ENCODE measurements at places on chromosomes 6 and 20. TPM values are rescaled to one million over a fixed set of nuclear protein-coding genes. Genes with fewer than 3 reads are reported as not detected.
A peak's percentile ranks its signal among the peaks of the same experiment; 100 is the strongest.

GRCh38 chr20:8331740-8332412 lies 199.8 kb downstream of the PLCB1 start:
- no peak for DNase-seq

GRCh38 chr6:117601811-117602150 lies 530 bp downstream of the GOPC start:
- no peak for DNase-seq

DNA sequence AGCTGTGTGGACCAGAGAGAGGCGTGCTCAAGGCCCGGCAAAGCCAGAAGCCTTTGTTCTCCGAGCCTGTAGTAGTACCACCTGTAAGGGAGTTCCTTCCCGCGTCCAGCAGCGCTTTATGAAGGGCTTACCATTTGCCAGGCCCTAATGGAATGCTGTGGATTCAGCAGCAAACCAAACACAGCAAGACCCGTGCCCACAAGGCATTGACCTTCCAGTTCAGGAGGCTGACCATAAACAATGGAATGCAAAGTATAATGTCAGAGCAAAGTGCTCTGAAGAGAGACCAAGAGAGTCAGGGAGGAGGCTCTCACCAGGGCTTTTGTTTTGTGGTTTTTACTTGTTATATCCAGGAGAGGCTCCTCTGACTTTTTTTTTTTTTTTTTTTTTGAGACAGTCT lies 209.8 kb downstream of the ZMYND8 start:
- DNase-seq = no peak

Gene LPIN3
- 0.41 TPM for total RNA-seq

- DNase-seq = no peak
These were observed 1.3 kb upstream of the SDCBP2 start for GRCh38 chr20:1330075-1330830.

DNA sequence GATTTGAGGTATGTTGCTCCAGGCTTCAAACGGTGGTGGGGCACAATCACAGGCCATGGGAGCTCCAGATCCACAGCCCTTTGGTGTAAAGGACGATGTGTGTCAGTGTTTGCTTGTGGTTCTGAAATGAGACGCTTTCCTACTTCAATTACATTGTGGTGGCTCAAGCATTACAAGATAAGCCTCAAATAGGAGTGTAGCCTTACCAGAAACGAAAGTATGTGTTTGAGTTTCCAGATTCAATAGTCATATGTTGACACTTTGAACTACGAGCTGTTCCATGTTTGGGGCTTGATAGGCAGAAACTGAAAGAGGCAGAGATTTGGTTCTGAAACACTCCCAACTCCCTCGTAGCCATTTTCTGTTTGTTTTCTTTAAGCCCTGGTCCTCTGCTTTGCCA lies 187.1 kb downstream of the MYLK4 start:
- no peak for DNase-seq

GRCh38 chr6:116278854-116279231 lies 887 bp downstream of the TSPYL1 start:
- DNase-seq = no peak

GRCh38 chr6:39230654-39231035 lies 1.4 kb upstream of the KCNK5 start:
- no peak for DNase-seq

DNA sequence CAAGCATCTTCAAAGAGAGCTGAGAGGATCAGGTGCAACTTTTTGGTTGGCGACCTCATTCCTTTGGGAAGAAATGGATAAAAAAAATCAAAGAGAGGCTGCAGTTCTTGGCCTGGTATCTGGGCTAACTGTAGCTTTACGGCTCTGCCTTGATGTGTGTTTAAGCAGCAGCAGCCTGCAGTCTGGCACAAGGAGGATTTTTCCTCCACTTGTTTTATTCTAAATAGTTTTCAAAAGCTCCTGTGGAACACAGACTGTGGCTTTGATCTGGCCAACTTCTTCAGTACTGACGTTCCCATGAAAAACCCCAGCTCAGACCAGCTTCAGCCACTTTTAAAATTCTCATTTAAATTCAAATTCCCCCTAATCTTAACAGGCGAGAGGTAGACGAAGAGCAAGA lies 137.3 kb downstream of the HDGFL1 start:
- DNase-seq = no peak

- DNase-seq = no peak
These were observed 62.3 kb downstream of the FKBP5 start for GRCh38 chr6:35626401-35626800.

GRCh38 chr6:134647861-134648260 lies 302.0 kb downstream of the ALDH8A1 start:
- DNase-seq = no peak

Gene FAM209B
- not detected for total RNA-seq

- DNase-seq = no peak
These were observed 19.0 kb downstream of the CST4 start for GRCh38 chr20:23669866-23670265.

- no peak for DNase-seq
These were observed 66.2 kb downstream of the ARMC2 start for GRCh38 chr6:108914235-108915022.

- DNase-seq = no peak
These were observed 38.7 kb downstream of the SYNE1 start for GRCh38 chr6:152598421-152598820.

Gene BMP6
- 4.9 TPM for total RNA-seq

Gene GNRH2
- total RNA-seq = not detected

DNA sequence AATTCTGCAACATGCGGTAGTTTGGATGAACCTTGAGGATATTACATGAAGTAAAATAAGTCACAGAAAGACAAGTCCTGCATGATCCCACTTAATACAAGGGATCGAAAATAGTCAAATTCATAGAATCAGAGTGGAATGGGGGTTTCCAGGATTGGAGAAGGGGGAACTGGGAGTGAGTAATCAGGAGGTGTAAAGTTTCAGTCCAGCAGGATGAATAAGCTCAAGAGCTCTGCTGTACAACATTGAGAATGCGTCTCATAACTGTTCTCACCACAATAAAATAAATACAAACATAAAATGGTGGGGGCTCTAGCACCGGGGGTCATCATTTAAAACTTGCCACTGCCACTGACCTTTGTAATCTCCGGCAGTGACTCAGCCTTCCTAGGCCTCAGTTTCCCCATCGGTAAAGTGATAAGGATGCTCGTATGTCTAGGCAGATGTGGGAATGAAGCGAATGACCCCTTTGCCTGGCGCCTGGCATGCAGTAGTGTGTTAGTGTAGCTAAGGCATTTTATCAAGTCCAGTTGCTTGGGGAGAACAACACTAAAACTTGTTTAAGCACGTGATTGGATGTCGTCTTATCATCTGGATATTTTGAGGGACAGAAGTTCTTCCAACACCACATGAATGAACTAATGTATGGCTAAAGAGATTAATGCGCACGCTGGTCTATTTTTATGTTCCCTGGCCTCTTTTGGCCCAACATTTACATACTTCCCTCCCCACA lies 421.1 kb downstream of the QKI start:
- DNase-seq = no peak

DNA sequence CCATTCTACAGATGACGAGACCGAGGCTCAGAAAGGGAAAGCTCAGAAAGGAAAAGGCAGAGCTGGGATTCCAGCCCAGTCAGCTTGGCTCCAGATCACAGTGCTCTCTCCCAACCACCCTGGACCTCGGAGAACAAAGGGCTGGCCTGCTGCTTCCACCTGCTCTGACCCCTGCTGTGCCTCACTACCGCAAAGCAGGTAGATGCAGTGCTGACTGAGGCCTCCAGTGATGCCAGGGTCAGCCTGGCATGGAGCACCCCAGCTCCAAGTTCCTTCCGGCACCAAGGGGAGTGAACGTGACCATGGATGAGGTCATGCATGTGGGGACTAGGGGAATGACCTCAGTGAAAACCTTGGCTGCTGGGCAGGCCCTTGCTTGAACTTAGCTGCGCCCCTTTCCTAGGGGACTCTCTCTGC lies 20.7 kb upstream of the TLDC2 start:
- no peak for DNase-seq

- DNase-seq = no peak
These were observed 77.1 kb downstream of the JARID2 start for GRCh38 chr6:15322781-15323536.

Gene PDE10A
- 126 TPM for total RNA-seq

Gene NTSR1
- 4.9 TPM for total RNA-seq

- peak; percentile 12 for DNase-seq
These were observed 679.5 kb upstream of the NRSN1 start for GRCh38 chr6:23446469-23446967.
